ENCODE measurements at places on chromosomes 2 and 18.

DNA sequence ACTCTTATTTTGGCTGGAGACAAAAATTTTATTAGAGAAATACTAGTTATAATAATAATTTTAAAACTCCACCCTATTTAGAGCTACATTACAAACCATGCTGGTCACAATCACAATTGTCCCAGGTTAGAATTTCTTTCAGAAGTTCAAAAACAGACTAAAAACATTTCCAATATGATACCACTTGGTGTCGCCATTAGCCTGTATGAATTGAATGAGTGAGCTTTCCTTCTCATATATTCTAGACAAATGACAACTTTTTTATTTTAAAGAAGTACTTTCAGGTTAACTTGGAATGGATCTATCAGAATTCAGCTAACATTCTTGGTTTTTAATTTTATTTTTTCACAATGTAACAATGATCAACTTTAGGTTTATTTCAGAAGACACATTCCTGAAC is 48.0 kb downstream of the SERPINB8 start:
- no peak for DNase-seq

- no peak for DNase-seq
These were observed 3.1 kb upstream of the SEH1L start for GRCh38 chr18:12944709-12945108.

- DNase-seq, result no peak
These were observed 1.3 kb upstream of the SCYGR3 start for GRCh38 chr2:227615906-227616305.

DNA sequence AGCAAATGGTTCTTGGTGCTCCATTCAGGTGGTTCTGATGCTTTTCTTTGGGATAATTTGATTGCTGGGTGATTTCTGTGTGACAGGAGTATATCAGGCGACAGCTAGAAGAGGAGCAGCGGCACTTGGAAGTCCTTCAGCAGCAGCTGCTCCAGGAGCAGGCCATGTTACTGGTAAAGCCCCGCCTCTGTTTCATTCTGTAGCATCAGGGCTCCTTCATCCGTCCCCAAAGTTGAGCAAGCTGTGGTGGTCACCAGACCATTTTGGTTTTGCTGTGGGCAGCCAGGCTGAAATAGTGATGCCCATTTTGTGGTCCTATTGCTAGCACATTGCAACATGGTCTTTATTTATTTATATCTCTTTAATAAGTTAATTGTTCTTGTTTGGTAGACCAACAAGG is 132.8 kb upstream of the IL1R2 start:
- DNase-seq, result no peak

DNA sequence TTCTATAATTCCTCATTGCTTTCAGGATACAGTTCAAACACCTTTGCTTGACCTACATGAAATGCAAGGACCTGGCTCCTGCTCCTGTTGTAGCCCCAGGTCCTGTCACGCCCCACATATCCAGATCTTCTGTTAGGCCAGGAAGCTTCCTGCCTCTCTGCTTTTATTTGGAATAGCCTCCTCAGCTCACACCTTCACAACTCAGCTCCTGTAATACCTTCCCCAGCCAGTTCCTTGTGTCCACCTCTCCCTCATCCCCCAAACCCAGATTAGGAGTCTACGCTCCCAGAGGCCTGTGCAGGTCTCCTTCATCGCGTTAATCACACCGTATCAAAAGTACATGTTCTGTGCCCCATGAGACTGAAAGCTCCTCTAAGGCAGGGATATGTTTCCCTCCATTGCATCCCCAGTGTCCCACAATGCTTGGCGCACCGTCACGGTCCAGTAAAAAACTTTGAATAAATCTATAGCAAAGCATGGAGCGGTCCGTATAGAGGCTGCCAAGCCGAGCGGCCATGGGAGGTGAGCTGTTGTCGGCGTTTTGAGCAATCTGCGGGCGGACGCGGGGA is 371 bp downstream of the MDH1B start:
- no peak for DNase-seq

- no peak for DNase-seq
These were observed 18.5 kb upstream of the FAM171B start for GRCh38 chr2:186675380-186675779.

- DNase-seq, result no peak
These were observed 1.4 kb downstream of the C1QL2 start for GRCh38 chr2:119156891-119157773.

DNA sequence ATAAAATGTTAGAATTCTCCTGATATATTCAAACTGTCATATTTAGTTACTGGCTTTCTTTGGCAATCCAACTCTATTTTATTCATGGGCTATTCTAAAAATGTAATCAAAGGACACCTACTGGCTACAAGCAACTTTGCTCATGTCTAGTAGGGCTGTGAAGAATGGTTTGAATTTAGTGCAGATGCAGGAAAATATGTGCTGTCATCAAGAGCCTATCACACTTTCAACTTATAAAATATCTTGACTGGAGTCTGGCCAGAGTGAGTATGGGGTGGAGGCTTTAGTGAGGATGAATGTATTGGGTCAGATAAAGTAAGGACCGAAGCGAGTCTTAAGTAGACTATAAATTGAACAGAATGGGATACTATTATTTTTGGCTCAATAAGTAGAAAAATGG is 343.4 kb upstream of the SPRED2 start:
- DNase-seq, result no peak

DNA sequence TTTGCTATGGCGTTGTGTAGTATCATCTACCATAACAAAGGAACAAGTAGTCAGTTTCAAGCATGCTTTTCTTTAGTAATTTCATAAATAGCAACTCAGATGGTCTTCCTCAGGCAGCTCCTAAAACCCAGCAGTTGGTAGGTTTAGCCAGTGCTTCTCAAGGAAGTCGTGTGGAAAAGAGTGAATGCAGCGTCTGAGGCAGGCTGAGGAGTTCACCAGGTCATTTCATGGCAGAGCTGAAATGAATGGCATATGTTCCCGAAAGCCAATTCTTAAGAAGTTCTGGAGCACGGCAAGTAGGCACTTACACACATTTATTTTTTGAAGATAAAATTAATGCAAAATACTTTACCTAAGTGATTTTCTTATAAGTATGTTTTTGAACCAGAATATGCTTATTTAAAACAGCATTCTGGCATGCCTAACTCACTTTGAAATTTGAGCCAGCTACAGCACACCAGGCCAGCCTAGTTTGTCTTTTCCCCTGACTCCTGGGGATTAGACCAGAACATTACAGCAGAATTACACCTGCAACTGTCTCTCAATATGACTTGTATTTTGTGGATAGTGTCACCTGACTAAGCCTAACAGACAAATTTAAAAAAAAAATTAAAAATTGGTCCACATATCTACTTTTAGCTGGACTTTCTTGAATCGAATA is 62.2 kb downstream of the OSBPL6 start:
- DNase-seq, result no peak

DNA sequence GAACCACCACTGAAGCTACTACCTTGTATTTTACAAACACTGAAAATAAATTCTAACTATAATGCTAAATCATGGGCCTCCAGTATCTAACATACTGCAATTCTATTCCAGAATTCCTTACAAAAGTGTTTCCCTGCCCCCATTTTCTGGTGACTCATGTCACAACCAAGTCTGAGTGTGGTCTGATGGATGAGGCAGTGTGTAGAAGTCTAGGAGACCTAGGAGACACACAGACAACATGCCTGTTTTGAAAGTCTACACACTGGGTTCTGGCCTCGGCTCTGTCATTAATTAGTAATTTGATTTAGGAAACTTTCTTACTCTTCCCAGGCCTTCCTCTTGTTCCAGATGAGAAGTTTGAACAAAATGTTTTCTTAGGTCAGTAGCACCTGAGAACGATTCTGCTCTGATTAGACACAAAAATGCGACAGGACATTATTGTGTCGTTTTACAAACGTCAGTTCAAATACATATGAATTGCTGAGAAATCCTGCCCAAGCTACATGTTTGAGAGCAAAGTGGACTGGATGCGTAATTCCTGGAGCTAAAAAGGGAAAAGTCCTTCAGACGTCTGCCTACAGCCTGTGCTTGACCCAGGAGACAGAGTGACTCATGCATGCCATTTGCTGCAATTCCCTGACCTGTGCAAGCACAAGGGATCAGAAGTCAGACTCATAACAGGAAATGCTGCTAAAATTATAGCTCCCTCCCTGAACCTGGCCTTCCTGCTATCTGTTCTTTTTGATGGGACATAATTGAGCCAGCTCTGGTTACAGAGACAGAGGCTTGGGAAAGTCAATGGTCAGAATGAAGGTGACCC is 494.4 kb downstream of the SOX11 start:
- no peak for DNase-seq

DNA sequence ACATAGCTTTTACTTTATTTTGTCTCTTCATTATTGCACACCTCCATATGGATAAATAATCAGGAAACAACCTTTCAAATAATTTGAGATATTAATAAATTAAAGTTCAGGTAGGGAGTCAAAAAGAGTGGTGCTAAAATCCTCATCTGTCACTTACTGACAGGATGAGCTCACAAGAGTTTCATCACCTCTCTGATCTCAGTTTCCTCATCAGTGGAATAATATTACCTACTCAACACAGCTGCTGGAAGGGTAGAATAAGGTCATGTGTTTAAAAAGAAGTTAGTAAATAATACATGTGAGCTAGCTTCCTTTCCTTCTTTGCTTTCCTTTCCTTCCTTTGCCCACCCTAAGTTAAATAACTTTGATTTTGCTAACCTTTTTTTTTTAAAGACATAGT is 61.9 kb downstream of the RDH14 start:
- no peak for DNase-seq

DNA sequence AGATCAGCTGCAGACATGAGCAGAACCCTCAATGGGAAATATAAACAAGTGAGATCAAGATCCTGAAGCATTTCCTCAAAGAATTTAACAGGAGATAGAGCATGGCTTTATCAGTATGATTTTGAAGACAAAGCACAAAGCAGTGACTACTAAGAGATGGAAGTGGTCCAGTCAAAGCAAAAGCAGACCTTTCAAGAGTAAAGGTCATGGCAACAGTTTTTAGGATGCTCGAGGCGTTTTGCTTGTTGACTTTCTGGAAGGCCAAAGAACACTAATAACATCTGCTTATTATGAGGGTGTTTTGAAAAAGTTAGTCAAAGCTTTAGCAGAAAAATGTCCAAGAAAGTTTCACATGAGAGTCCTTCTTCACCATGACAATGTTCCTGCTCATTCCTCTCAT is 128.5 kb downstream of the KCNE4 start:
- no peak for DNase-seq

DNA sequence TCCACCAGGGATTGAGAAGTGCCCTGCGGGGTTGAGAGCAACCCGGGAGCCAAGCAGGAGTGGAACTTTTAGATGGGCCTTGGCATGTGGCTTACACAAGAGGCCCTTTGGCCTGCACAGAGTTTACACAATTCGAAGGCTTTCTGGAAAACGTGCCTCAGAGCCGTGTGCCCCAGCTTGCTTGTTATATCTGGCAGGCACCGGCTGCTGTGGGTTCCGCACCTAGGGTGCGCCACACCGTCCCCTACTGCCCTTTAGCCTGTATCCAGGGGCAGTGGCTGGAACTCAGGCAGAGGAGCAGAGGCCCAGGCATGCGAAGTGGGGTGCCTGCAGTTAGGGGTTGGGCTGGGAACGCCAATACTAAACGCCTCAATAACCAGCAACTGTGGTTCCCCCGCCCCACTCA is 32.9 kb upstream of the EDAR start:
- DNase-seq, result no peak

DNA sequence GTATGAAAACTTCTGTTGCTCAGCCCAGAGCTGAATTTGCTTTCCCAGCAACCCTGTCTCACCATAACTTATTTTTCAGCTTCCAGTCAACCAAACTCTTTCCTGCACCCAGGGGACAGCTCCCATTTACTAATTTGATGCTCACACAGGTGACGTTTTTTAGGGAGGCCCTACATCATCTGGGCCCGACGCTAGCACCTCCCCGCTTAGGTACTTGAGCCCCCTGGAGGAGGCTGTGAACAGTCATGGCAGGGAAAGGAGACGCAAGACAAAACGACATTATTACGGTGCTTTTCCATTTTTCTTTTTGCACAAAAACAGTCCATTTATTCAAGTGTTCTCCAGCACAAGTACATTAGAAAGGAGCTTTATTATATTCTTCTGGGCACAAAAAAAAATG is 59.2 kb upstream of the POMC start:
- no peak for DNase-seq

DNA sequence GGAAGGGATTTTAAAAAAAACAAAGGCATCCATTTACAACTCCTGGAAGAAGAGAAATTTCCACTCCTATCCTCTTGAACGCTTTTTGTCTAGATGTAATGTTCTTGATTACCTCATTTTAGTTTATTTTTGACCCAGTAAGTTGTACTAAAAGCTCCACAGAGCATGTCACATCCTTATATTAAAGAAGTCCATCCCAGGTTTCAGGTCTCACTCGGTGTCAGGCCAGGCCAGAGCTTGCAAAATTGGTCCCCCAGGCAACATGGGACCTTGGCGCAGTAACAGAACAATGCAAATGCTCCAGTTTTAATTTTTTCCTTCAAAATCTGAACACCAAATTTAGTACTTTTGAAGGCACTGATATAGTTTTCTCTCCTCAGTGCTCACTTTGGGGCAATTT is 218.4 kb upstream of the REV1 start:
- no peak for DNase-seq

GRCh38 chr2:151523850-151524249 is 114.1 kb downstream of the RIF1 start:
- no peak for DNase-seq

GRCh38 chr2:47935071-47935470 is 28.8 kb upstream of the FBXO11 start:
- DNase-seq, result no peak

GRCh38 chr18:27136208-27136535 is 48.9 kb downstream of the CHST9 start:
- DNase-seq, result no peak

DNA sequence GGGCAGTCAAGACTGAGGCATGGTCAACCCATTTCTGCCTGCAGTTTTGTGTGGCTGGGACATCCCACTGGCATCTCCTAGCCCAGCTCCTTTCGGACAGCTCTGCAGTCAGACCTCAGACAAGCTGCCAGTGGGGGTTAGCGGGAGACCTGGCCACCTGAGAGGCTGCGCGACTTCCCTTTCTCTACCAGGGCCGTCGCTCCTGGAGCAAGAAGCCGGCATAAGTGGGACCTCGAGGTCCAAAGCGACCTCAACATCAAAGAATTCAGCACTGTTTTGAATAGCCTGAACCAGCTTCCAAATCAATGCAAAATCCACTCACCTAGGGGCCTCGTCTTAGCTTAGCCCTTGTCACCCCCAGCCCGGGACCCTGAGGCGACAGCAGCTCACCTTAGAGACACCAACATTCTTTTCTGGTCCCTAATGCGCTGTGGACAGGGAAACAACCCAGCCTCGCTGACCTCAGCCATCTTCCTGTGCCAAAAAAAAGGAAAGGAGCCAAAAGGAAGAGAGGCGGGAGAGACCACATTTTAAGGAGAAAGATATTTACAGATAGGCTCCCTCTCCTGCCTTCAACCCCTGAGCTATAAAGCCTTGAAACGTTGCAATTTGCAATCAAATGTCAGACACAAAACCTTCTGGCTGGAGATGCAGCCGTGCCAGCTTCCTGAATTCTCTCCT is 81.2 kb downstream of the GFPT1 start:
- no peak for DNase-seq

GRCh38 chr2:33513480-33513879 is 37.0 kb downstream of the RASGRP3 start:
- DNase-seq, result no peak

- DNase-seq, result no peak
These were observed 129.4 kb downstream of the ZEB2 start for GRCh38 chr2:144390424-144391020.

GRCh38 chr2:31406593-31407385 is 7.8 kb downstream of the XDH start:
- DNase-seq, result no peak

- no peak for DNase-seq
These were observed 106.5 kb downstream of the PIGN start for GRCh38 chr18:62080172-62080900.

GRCh38 chr2:37322368-37322767 is 2.3 kb downstream of the PRKD3 start:
- peak; percentile 16 for DNase-seq
